Testis (tissue), 5 donors: ENCODE measurements at places on chromosomes 12 and 14. TPM values are rescaled to one million over a fixed set of nuclear protein-coding genes. Genes with fewer than 3 reads are reported as not detected.

The SYCP3 gene
- total RNA-seq = 42.4 TPM

The OR4E2 gene
- total RNA-seq = not detected

- H3K4me1 ChIP-seq = no peaks in the 10 kb centered on the region
- H3K4me3 ChIP-seq = no peak overlapping the region
- no peaks in the 10 kb centered on the region for H3K36me3 ChIP-seq
- H3K27ac ChIP-seq = no peak overlapping the region
- no peak for DNase-seq
- no peaks in the 10 kb centered on the region for H3K27me3 ChIP-seq
Observed at GRCh38 chr14:105141486-105142281, 26.9 kb downstream of the JAG2 start.

- H3K36me3 ChIP-seq = no peaks in the 10 kb centered on the region
- H3K4me3 ChIP-seq = no peak overlapping the region
- no peaks in the 10 kb centered on the region for H3K4me1 ChIP-seq
Observed at GRCh38 chr14:69441948-69442347, 42.6 kb upstream of the PLEKHD1 start.

GRCh38 chr12:100908501-100908900, 113.9 kb downstream of the ANO4 start:
- no peaks in the 10 kb centered on the region for H3K4me1 ChIP-seq
- no peaks in the 10 kb centered on the region for H3K36me3 ChIP-seq
- H3K27ac ChIP-seq = no peak overlapping the region
- DNase-seq = no peak
- H3K4me3 ChIP-seq = no peak overlapping the region
- no peaks in the 10 kb centered on the region for H3K27me3 ChIP-seq

- no peaks in the 10 kb centered on the region for H3K27me3 ChIP-seq
- no peak overlapping the region for H3K4me3 ChIP-seq
- no peak overlapping the region for H3K27ac ChIP-seq
Observed at GRCh38 chr14:105152794-105153241, 15.8 kb downstream of the JAG2 start.

- peak overlapping the region; percentile 16 for H3K27ac ChIP-seq
- H3K36me3 ChIP-seq = no peaks in the 10 kb centered on the region
Observed at GRCh38 chr14:50920482-50921230, 23.6 kb downstream of the PYGL start.

The TOMM20L gene
- 9.8 TPM for total RNA-seq

DNA sequence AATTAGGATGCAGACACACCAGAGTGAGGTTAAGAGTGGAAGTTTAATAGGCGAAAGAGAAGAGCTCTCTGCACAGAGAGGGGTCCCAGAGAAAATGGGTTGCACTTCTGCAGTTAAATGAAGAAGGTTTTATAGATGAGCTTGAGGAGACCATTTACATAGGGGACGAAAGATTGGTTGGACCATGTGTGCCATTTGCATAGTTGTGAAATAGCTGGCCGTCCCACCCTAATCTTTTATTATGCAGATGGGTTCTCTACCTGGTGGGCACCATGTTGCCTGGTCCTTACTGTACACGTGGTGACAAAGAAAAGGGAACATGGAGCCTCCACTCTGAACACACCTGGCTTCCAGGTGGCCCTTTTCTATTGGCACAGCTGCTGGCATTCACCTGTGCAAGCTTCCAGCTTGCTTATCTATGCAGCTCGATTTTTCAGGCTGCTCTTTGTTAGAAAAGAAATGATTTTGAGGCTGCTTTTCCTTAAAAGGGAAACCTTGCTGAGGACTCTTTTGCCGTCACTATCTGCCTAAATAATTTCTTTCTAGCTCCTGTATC, 67.1 kb upstream of the SRSF5 start:
- H3K4me1 ChIP-seq = peaks cover 22% of the 10 kb centered on the region
- H3K27ac ChIP-seq = no peak overlapping the region
- no peaks in the 10 kb centered on the region for H3K27me3 ChIP-seq
- H3K4me3 ChIP-seq = no peak overlapping the region

The TBX3 gene
- total RNA-seq = 8.4 TPM

GRCh38 chr12:6323340-6323994, 13.0 kb downstream of the PLEKHG6 start:
- H3K4me3 ChIP-seq = no peak overlapping the region
- H3K4me1 ChIP-seq = peaks cover 44% of the 10 kb centered on the region
- peak; percentile 43 for DNase-seq
- no peaks in the 10 kb centered on the region for H3K36me3 ChIP-seq

DNA sequence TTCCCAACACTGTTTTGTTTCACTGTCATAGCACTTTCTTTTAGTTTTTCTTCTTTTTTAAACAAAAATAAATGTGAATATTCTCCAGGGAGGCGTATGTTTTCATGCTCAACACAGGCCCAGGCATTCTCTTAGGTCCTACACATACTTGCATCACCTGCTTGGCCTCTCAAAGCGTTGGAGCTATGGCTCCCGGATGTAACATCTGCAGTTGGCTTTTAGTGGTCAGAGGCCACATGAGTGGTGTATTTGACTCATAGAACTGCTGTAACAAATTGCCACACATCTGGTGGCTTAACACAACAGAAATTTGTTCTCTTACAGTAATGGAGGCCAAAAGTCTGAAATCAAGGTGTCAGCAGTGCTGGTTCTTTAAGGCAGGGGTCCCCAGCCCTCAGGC, 44.6 kb upstream of the VRK1 start:
- H3K4me3 ChIP-seq = no peak overlapping the region
- no peaks in the 10 kb centered on the region for H3K27me3 ChIP-seq
- no peaks in the 10 kb centered on the region for H3K36me3 ChIP-seq
- no peak for DNase-seq
- H3K27ac ChIP-seq = no peak overlapping the region

GRCh38 chr14:50477760-50478159, 54.6 kb downstream of the MAP4K5 start:
- H3K27me3 ChIP-seq = no peaks in the 10 kb centered on the region
- H3K27ac ChIP-seq = no peak overlapping the region
- H3K4me3 ChIP-seq = no peak overlapping the region
- H3K36me3 ChIP-seq = no peaks in the 10 kb centered on the region
- no peak for DNase-seq

GRCh38 chr12:25501549-25501948, 51.5 kb downstream of the LMNTD1 start:
- no peaks in the 10 kb centered on the region for H3K27me3 ChIP-seq
- H3K4me1 ChIP-seq = no peaks in the 10 kb centered on the region
- no peak for DNase-seq
- no peak overlapping the region for H3K27ac ChIP-seq
- H3K4me3 ChIP-seq = no peak overlapping the region
- H3K36me3 ChIP-seq = no peaks in the 10 kb centered on the region

GRCh38 chr12:71417181-71417580, 22.4 kb upstream of the LGR5 start:
- no peaks in the 10 kb centered on the region for H3K27me3 ChIP-seq
- H3K4me1 ChIP-seq = no peaks in the 10 kb centered on the region
- H3K36me3 ChIP-seq = no peaks in the 10 kb centered on the region
- DNase-seq = no peak
- no peak overlapping the region for H3K27ac ChIP-seq
- no peak overlapping the region for H3K4me3 ChIP-seq

DNA sequence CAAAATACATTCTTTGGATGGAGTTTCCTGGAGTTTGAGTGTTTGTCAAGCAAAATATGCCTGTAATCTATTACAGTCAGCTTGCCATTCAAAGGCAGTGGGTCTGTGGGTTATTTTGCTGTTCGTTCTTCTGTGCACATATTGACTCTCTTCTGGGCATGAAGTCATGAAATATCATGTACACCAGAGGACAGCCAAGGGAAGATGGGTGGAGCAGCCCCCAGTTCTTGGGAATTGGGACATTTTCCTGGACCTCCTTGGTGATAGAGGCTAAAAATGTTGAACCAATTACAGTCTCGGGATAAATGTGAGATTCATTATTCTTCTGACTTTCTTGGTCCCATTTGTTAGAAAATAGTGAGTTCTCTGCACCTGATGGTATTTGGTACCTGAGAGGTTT, 89.1 kb downstream of the FOXN4 start:
- no peak for DNase-seq
- no peaks in the 10 kb centered on the region for H3K27me3 ChIP-seq
- no peaks in the 10 kb centered on the region for H3K4me1 ChIP-seq
- no peak overlapping the region for H3K27ac ChIP-seq
- no peak overlapping the region for H3K4me3 ChIP-seq
- no peaks in the 10 kb centered on the region for H3K36me3 ChIP-seq

- H3K27ac ChIP-seq = no peak overlapping the region
- H3K27me3 ChIP-seq = no peaks in the 10 kb centered on the region
- no peaks in the 10 kb centered on the region for H3K4me1 ChIP-seq
- H3K36me3 ChIP-seq = no peaks in the 10 kb centered on the region
Observed at GRCh38 chr12:5177731-5178130, 134.1 kb downstream of the KCNA5 start.
